ENCODE measurements at places on chromosomes 7 and 10.

GRCh38 chr10:91694170-91694794 lies 61.4 kb upstream of the PPP1R3C start:
- DNase-seq = no peak

DNA sequence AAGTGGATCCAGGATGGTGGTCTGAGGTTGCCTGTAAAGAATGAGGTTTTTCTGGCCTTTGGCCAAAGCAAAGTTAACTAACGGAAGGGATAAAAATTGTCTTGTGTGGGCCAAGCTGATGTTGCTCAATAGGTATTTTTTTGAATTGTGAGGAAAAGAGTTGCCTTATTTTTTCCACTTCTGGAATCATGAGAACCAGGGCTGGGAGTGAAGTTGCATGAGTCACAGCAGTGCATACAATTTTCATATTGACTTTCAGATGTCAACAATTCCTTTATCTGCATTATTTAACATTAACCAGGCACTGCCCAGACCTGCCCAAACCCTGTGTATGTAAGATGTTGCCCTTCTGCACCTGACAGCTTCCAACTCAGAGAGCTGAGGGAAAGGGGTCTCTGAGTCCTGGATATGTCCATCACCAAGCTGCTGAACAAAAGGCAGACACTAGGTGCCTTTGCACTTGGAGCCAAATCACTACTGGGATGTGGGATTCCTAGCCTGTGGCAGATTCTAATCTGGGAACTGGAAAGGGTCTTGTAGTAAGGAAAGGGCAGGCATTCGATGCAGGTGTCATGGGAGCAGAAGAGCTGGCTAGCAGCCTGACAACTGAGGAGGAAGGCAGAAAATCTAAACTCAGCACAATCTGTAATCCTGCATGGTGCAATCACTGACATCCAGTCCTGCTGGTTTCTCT lies 52.3 kb upstream of the SLC35B4 start:
- no peak for DNase-seq

DNA sequence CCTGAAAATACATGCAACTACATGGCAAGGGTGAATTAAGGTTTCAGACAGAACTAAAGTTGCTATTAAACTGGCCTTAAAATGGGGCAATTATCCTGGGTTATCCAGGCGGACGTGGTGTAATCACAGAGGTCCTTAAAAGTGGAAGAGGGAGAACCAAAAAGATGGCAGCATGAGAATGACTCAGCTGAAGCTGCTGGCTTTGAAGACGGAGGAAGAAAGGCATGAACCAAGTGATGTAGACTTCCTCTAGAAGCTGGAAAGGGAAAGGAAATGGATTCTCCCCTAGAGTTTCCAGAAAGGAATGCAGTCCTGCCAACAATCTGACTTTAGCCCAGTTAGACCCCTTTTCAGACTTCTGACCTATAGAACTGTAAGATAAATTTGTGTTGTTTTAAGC lies 27.0 kb upstream of the UBN2 start:
- no peak for DNase-seq

DNA sequence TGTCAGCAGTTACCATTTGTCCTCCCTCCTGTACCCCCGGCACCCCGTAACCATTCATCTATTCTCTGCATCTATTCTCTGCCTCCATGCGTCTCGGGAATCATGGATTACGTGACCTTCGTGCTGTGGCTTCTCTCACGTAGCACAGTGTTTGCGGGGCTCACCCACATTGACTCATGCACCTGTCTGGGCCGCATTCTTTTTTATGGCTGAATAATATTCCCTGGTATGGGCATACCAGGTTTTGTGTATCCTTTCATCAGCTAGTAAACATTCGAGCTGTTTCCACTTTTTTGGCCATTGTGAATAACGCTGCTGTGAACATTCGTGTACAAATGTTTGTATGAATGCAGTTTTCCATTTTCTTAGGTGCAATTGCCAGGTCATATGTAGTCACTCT lies 17.7 kb downstream of the CUX1 start:
- no peak for DNase-seq

GRCh38 chr10:80701706-80702105 lies 164.0 kb downstream of the SH2D4B start:
- no peak for DNase-seq

DNA sequence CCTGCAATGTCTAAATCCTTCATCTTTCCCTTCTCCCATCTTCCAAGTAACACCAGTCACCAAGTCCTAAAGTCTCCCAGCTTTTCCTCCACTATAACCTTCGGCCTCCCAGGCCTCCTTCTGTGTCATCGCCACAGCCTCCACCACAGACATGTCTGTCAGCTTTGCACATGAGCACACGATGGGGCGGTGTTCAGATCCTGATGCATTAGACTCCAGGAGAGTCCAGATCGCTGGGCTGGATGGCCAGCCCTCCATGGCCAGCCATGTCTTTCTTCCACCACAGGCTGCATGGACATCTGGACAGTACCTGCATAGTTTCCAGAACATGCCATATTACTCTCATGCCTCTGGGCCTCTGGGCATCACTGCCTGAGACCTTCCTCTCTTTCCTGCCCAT lies 974.2 kb upstream of the ZNF722 start:
- DNase-seq = no peak

- no peak for DNase-seq
Observed at GRCh38 chr10:72263613-72264241, 10.0 kb upstream of the DDIT4 start.

DNA sequence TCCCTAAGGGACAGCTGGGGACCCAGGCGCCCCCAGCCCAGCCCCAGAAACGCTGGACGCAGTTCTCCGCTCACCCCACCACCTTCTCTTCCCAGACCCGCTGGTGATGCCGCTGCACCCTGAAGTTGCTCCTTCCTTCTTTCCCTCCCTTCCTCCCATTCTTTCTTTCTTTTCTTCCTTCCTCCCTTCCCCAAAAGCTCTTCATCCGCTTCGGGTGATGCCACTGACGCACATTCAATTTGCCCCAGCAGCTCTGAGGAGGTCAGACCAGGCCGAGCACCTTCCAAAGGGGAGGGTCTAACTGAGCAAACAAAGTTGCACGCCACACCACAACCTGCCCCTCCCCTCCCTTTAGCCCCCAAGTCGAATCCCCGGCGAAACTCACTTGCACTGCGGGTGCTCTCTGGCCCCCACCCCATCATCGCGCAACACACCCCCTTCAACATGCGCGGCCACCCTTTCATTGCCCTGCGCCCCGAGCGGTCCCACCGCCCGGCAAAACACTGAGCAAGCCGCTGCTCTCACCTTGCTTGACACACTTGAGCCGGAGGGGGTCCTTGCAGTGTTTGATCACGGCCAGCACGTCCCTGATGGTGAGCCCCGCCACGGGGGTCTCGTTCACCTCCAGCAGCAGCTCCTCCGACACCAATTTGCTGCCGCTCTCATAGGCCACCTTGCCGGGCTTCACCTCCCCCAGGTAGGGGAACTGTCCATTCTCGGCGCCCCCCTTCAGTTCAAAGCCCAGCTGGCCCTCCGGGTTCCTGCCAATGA lies 787 bp downstream of the MAGI2 start:
- no peak for DNase-seq

- DNase-seq = no peak
Observed at GRCh38 chr10:117948493-117948892, 98.2 kb downstream of the RAB11FIP2 start.

GRCh38 chr10:34778237-34778636 lies 36.9 kb downstream of the PARD3 start:
- DNase-seq = no peak

- DNase-seq = no peak
Observed at GRCh38 chr10:12934777-12935176, 66.7 kb downstream of the CCDC3 start.

GRCh38 chr7:82036146-82036886 lies 266.5 kb upstream of the HGF start:
- DNase-seq = no peak

- no peak for DNase-seq
Observed at GRCh38 chr7:96169439-96169838, 152.5 kb downstream of the SLC25A13 start.

DNA sequence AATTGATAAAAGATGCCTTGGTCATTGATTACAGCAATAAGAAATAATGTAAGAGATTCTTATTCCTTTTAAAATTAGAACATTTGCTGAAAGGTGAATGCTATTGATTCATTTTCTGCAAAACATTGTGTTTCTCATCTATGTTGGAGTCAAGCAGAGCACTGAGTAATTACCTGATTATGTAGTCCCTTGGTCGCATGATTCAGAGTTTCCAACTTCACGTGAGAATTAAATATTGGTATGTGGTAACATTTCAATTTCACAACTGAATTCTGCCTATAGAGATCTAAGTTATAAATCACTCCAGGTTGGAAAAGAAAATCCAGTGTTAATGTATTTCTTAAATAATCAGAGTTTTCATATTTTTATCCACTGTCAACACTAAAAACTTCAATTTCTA lies 701.4 kb downstream of the PHTF2 start:
- no peak for DNase-seq

DNA sequence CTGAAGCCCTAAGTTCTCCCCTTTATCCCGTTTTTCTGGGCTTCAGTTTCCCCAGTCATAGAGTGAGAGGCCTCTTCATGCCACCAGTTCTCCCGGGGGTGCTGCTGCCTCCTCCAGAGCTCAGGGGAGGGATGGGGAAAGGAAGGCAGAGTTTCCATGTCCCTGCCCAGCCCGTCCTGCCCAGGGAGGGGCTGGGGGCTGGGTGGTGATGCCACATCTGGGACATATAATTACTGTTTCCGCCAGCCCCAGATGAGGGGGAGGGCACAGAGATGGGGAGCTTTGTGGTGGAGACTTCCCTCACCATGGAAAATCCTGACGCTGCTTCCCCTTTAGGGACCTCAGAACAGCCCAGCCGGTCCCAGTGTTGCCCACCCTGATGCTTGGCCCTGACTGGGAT lies 4.1 kb downstream of the AQP1 start:
- no peak for DNase-seq

DNA sequence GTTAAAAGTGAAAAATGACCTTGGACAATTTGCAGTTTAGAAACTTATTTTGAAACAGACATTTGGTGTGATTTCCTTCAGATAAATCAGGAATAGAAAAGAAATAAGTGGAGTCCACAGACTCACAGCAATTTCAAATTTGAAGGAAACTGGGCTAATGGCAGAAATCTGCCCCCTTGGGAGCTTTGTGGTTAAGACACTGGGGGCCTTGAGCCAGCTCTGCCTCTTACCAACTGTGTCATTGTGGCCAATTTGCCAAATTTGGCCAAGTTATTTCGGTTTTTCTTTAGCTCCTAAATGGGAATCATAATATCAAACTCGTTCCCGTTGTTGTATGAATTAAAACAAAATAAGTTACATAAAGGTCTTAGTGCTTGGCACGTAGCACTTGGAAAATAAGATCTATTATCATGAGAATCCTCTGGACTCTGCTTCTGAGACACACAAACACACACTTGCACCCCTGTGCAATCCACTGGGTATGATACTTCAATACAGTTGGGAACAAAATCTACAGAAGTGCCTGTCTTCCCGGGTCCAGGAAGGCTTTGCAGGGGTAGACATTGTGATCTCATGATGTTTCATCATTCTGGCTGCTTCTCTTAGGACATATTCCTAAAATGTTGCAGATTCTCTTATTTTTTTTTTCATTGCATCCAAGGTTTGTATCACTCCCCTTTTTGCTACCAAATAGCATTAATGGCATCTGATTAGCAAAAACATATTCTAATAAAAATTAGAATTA lies 4.9 kb downstream of the ARMC3 start:
- DNase-seq = no peak

DNA sequence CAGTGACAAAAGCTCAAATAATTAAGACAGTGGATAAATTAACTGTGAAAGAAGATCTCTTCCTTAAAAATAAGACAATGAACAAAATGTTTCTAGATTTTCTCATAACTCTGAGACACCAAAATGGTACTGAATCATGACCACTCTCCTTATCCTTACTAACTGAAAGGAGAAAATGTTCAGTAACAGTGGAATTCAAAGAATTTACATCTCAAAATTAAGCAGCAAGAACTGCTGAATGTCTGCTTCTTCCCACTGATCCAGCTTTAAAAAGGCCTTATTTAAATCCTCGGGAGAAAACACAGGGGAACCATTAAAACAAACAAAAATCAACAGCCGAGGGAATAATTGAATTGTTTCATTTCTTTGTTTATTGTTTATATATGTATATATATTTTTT lies 27.3 kb upstream of the PLXDC2 start:
- DNase-seq = no peak

DNA sequence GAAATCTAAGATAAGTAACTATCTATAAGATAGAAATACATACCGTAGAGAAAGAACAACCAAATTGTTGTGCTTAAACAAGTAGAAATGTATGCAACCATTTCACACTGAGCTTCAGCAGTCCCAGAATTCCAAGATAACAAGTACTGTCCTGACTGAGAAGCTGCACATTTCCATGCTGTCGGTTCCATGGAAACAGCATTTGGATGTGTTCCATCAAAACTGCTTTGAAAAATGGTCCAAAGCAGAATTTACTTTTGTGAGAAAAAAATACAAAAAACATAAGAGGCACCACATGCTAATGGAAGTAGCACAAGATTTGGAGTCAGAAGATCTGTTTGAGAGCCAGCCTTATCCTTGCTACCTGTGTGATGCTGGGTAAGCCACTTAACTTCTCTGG lies 92.6 kb downstream of the MTERF1 start:
- no peak for DNase-seq

DNA sequence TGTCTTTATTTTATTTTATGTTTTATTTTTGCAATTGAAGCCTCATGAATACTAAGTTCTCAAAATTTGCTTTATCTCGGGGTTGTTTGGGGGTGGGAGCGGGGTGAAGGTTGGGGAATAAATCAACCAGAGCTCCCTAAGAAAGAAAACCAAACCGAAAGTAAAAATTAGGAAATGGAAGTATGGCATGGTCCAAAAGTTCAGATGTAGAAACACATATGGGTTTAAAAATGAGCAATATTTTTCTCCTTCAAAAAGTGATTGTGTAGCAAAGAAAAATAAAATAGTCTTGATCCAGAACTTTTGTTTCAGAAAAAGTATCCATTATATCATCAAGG lies 177.4 kb upstream of the PLXDC2 start:
- no peak for DNase-seq

GRCh38 chr10:79005126-79005810 lies 63.5 kb upstream of the ZMIZ1 start:
- no peak for DNase-seq

GRCh38 chr7:75738604-75738974 lies at the start of gene HIP1:
Gene HIP1 (minus strand): TSS chr7:75738941. CDS start chr7:75738920, 21 bp downstream.
- DNase-seq = no peak

DNA sequence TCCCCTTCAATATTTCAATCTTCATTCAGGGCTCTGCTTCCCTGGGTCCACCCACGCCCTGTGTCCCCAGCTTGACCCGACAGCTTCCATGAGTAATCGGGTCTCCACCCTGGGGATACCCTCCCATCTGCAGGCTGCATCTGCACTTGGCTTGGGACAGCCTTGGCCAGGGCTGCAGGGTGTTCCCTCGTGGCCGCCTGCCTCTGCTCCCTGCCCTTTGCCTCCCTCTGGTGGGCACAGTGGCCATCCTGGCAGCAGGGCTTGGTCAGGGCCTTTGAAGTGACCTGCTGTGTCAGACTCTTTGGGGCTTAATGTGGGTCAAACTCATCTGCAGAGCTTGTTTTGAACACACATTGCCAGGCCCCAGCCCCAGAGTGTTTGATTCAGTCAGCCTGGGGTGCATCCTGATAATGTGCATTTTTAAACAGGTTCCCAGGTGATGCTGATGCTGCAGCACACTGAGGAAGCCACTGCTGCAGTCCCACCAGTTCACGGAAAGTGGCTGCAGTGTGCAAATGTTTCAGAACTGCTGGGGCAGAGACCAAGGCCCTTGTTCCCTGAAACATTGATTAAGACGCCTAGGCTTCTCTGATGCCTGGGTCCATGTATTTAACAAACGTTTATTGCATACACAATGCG lies 80.7 kb upstream of the SEC61G start:
- DNase-seq = no peak

Data from stimulated activated CD4-positive, alpha-beta T cell treated with anti-CD3 and anti-CD28 coated beads, Interleukin-1b, Interleukin-23, amount 100 ng/mL, for 1 hour (primary cell).